ENCODE measurements at places on chromosomes 11 and 22.

- H3K27ac ChIP-seq, result no peak overlapping the region
- no peaks in the 10 kb centered on the region for H3K4me1 ChIP-seq
- H3K27me3 ChIP-seq, result no peaks in the 10 kb centered on the region
- no peak for DNase-seq
These were observed 351.2 kb upstream of the API5 start for GRCh38 chr11:42960521-42961088.

- H3K27ac ChIP-seq, result no peak overlapping the region
- no peak overlapping the region for H3K4me3 ChIP-seq
- H3K27me3 ChIP-seq, result no peaks in the 10 kb centered on the region
- no peaks in the 10 kb centered on the region for H3K36me3 ChIP-seq
- peaks cover 38% of the 10 kb centered on the region for H3K4me1 ChIP-seq
These were observed 32.7 kb downstream of the SLC6A5 start for GRCh38 chr11:20632169-20632532.

- DNase-seq, result no peak
- H3K36me3 ChIP-seq, result no peaks in the 10 kb centered on the region
- peaks cover 5% of the 10 kb centered on the region for H3K4me1 ChIP-seq
- H3K27me3 ChIP-seq, result no peaks in the 10 kb centered on the region
These were observed 6.9 kb downstream of the EHD1 start for GRCh38 chr11:64871492-64871891.

GRCh38 chr11:638631-639331, 1.7 kb downstream of the DRD4 start:
- peaks cover 7% of the 10 kb centered on the region for H3K4me1 ChIP-seq
- H3K27ac ChIP-seq, result no peak overlapping the region
- no peaks in the 10 kb centered on the region for H3K27me3 ChIP-seq
- H3K4me3 ChIP-seq, result no peak overlapping the region
- no peak for DNase-seq

GRCh38 chr11:22875869-22876473, 15.7 kb upstream of the CCDC179 start:
- H3K36me3 ChIP-seq, result no peaks in the 10 kb centered on the region
- DNase-seq, result peak; percentile 87
- H3K27ac ChIP-seq, result no peak overlapping the region
- no peaks in the 10 kb centered on the region for H3K27me3 ChIP-seq

- no peak overlapping the region for H3K4me3 ChIP-seq
- peaks cover 23% of the 10 kb centered on the region for H3K4me1 ChIP-seq
- no peak overlapping the region for H3K27ac ChIP-seq
- H3K27me3 ChIP-seq, result no peaks in the 10 kb centered on the region
- H3K36me3 ChIP-seq, result no peaks in the 10 kb centered on the region
- no peak for DNase-seq
These were observed 9.5 kb downstream of the GNB1L start for GRCh38 chr22:19845054-19845722.
